Left lobe of liver (tissue), 2 donors: ENCODE measurements at places on chromosomes 6 and 20.

GRCh38 chr6:88764081-88764480, 199.3 kb downstream of the RNGTT start:
- no peak for DNase-seq

- no peak for DNase-seq
These were observed 116.6 kb upstream of the HTR1E start for GRCh38 chr6:86820750-86821149.

DNA sequence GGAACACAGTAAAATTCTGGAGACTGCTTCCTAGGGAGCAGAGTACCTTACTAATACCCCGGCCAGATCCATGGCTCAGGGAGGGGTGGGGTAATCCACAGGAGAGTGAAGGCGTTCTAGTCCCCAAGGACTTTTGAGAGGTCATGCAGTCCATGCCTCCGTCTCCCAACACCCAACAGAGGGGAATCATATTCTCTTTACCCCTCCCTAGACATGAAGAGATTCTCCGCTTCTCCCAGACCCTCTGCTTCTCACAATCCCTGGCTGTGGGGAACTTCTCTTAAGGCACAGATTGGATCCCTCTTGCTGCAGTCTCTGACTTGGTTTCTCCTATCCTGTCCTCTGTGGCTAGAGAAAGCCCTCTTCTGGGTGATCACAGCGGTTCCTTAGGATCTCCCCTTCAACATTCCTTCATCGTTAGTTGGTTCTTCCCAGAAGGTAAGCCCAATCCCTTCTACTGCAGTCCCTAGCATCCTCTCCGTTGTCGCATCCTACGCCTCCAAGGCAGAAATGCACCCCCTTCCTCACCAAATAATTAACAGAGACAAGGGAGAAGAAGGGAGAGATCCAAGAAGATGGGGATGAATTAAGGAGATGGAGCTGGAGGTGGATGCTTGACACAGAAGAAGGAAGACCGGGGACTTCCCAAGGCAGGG, 562 bp downstream of the GGT7 start:
- no peak for DNase-seq

DNA sequence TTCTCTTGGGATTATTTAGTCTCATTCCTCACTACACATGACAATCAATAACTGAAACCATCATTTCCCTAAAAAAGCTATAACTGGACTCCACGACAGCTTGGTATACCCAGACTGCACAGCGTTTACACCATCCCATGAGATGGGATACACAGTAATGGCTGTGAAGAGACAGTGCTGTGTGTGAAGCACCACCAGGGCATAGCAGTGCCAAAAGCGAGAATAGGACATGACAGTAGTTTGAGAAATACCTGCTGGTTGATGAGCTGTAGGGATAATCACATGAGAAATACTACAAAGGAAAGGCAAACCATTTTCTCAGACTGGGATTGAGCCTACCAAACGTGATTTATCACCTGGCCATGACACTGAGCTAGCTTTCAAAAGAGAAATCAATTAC, 22.4 kb upstream of the LYRM2 start:
- DNase-seq: no peak

DNA sequence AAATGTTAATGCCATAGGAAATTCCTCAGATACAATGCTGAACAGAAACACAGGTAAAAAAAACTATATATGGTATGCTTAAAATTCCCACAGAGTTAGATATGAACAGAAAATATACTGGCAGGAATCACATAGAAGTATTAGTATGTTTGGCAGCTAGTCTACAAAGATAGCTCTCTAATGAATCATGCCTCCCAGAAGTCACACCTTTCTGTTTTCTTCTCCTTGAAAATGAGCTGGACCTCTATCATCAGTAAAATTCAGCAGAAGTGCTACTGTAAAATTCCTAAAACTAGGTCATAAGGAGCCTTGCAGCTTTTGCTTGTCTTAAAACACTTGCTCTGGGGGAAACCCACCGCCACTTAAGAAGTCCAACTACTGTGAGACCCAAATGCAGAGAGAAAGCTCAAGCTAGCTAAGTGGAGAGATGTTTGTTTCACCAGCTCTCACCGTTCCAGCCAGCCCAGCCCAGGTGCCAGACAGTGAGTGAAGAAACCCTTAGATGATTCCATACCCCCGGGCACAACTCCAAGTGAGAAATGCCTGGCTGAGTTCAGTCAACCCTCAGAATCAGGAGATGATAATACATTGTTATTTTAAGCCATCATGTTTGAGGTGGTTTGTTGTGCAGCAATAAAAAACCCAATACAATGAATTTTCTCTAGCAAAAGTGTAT, 43.0 kb downstream of the TSPYL4 start:
- DNase-seq: peak; percentile 76

DNA sequence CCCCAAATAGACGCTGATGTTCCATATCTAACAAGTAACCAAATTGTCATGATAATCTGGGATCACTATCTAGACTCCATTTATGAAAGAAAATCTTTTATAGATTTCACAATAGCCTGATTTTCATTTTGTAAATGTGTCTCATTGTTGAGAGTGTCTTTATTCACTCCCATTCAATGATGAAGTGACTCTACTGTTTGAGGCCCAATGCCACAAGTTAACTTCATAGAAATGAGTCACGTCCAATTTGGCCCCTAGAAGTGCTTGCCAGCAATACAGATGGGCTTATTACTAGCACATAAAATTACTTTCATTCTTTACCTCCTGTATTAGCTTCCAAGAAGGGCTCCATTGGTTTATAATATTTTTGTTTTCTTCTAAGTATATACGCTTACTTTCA, 6.3 kb downstream of the IPCEF1 start:
- DNase-seq: no peak

- DNase-seq: no peak
These were observed 112.1 kb upstream of the GPR6 start for GRCh38 chr6:109865968-109866367.

GRCh38 chr6:14408446-14408845, 290.9 kb downstream of the CD83 start:
- no peak for DNase-seq

- no peak for DNase-seq
These were observed 530.3 kb downstream of the RFPL4B start for GRCh38 chr6:112877134-112878100.

GRCh38 chr20:32205843-32206759, 1.4 kb downstream of the PLAGL2 start:
- DNase-seq: no peak

DNA sequence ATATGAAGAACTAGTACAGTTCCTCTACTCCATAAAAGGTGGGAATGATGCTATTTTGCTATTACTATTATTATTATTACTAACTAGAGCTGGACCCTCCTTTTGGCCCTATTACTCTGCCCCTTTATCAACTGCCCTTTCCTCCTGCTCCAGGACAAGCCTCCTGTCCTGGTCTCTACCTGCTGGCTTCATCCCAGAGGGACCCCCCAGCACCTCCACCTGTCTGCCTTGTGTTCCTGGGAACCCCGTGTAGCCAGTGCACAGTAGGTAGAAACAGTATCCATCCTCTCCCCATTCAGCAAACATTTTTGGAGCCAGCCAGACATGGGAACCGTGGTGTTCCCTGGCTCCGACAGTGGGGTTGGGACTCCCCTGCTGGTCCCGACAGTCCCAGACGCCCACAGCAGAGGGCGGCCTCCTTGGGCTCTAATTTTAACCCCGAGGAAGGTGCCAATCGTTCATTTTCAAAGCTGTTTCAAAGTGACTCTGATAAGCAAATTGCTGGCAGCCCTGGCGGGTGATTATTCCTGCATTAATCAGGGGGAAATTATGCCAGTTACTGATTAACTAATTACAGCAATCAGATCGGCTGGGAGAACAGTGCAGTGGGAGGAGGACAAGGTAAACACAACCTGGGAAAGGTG, 44.2 kb upstream of the MDGA1 start:
- peak; percentile 66 for DNase-seq

DNA sequence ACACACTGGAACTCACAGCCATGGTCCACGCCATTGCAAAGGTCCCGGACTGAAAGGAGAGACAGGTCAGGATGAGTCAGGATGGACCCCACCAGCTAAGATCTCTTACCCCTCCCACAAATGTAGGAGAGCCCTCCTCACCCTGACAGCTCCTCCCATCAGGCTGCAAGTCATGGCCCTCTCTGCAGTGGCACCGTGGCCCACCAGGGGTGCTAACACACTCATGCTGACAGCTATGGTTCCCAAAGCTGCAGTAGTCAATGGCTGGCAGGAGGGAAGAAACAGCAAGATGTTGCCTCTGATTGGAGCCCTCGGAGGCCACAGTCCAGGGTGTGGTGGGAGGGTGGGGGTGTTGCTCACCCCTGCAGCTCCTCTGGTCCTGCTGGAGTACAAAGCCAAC, 5.7 kb upstream of the RBPJL start:
- no peak for DNase-seq

- DNase-seq: no peak
These were observed 6.0 kb upstream of the AVP start for GRCh38 chr20:3090565-3090964.

DNA sequence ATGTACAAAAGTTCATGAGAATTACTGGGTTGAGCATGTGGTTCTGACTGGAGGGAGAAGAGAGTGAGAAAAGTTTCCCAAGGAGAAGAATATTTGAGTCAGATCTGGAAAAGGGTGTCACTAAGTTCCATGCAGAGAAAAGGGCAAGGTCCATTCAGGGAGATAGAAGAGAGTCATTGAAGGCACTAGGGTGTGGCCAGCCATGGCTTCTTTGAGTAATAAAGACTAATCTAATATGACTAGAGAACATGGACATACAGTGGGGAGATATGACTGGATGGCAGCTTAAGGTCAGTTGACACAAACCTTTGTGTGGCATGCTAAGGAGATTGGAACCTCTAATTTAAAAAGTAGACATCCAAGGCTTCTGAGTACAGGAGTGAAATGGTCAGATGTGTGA, 10.7 kb upstream of the SLC17A4 start:
- no peak for DNase-seq

GRCh38 chr20:48178633-48179032, 393.4 kb upstream of the SULF2 start:
- DNase-seq: no peak

DNA sequence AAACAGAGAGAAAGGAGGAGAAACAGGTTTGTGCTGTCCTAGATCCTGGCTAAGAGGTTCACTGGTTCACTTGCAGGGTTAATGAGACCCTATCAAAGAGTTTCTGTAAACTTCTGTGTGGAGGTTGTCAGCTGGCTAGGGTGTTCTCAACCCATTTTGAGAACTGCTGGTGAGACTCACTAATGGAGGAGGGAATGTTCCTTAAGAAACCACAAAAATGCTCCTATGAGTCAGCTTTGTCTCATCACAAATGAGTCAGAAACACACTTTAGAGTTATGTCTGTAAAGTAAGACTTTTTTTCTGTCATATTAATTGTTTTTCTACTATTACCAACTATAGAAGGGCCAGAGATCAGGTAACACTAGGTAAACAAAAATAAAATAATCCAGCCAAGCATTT, 884.4 kb downstream of the PHF3 start:
- no peak for DNase-seq

- no peak for DNase-seq
These were observed 202.6 kb downstream of the SOD2 start for GRCh38 chr6:159490298-159490937.
